T-helper 9 cell (primary cell): ENCODE measurements at places on chromosomes 1 and 21.
A peak's percentile ranks its signal among the peaks of the same experiment; 100 is the strongest.

- no peak for DNase-seq
Observed at GRCh38 chr1:206472454-206472853, 2.2 kb downstream of the IKBKE start.

- DNase-seq, result no peak
Observed at GRCh38 chr21:44854664-44855446, 18.6 kb downstream of the PTTG1IP start.

DNA sequence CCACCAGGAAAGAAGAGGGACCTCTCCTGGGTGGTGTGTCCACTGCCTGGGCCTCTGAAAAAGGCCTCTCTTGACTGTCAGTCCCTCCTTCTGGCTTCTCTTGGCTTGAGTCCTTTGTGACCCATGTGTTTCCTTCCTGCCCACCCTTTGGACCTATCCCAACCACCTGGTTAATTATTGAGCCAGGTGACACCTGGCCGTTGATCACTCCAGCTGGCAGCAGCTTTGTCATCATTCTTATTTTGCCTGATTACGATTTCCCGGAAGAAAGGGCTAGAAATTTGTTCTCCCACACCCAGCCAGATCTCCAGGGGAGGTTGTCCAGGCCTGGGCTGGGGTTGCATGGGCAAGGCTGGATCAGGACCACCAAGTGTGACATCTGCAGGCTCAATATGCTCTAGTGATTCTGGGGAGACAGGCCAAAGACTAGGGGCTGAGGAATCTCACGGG, 24.8 kb downstream of the CSF1 start:
- no peak for DNase-seq

DNA sequence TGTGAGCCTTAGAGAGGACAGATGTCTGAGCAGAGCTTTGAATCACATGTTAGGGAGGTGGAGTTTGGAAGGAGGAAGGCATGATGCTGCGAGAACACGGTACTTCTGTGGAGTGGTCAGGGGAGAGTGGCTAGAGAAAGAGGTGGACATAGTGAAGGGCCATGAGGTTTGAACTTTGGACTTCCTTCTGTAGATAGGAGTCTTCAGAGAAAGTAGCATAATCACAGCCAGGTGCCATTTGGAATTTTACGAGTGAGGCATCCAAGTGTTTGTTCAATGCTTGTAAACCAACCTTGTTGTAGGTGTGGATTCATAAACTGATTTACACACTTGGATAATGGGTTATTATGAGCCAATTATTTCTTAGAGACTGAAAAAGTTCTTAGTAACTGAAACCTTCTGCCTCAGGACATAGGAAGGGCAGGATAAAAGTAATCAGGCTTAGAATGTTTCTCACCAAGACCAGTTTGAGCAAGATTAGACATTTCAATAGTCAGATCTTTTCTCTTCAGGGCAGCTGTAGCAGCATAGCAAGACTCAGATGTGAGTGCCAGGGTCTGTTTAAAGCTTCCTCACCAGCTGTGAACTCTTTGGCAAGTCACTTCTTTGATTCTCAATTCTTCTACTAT, 83.5 kb upstream of the HMCN1 start:
- no peak for DNase-seq

GRCh38 chr1:223215026-223215425, 72.0 kb upstream of the TLR5 start:
- no peak for DNase-seq

DNA sequence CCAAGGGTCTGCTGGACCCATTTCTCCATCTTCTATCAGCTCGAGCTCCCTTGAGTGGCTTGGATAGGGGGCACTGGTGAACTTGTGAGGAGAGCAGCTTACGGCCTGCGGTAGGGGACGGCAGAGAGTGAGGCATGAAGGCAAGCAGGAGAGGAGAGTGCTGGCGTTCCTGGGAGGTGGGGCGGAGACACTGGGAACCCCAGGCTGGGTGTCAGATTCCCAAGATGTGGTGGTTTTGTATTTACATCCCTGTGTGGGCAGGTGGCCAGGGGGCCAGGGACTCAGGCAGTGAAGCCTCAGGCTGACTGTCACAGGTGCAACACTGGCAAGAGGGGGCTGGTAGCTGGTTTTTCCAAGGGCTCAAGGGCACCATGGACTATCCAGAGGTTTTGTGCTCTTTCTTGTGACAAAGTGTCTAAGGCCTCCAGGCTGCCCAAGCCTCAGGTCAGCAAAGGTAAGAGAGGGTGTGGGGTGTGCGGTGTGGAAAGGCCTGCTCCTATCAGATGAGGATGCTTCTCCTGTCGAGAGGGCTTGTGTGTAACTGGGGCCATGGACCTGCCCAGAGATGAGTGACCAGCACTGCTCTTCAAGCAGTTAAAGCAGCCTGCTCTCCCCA, 45.1 kb upstream of the ROR1 start:
- DNase-seq, result no peak

DNA sequence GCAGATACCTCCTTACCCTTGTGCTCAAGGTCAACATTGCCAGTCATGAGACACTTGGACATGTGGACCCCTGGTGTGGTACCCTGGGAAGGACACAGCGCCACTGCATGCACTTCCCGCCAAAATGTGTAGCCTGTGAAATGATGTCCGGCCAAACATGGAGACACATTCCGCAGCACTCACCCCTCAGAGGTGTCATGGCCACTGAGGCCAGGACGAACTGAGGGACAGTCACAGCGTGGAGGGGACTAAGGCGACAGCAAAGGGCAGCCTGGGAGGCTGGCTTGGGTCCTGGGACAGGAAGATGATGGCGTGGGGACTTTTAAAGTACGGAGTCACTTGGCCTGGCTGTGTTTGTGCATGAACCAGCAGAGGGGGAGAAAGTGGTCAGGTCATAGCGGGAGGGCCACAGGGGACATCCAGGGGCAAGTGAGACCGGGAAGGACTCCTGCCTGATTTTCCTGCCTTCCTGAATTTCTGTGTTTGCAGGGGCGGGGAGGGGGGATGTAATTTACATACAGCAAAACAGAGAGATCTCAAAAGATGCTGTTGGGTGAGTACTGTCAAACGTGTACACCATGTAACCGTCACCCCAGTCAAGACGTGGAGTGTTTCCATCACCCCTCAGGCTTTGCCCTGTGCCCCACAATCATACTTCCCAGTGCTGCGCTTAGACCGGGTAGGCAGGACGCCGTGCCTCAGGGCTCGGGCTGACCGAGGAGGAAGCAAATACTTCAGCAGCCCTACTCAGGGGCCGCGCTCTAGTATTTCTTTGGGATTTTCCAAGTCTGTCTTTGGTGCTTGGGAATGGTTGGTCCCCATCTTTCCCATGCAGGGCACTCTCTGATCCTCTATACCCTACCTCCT, 45.2 kb downstream of the WDR4 start:
- no peak for DNase-seq

DNA sequence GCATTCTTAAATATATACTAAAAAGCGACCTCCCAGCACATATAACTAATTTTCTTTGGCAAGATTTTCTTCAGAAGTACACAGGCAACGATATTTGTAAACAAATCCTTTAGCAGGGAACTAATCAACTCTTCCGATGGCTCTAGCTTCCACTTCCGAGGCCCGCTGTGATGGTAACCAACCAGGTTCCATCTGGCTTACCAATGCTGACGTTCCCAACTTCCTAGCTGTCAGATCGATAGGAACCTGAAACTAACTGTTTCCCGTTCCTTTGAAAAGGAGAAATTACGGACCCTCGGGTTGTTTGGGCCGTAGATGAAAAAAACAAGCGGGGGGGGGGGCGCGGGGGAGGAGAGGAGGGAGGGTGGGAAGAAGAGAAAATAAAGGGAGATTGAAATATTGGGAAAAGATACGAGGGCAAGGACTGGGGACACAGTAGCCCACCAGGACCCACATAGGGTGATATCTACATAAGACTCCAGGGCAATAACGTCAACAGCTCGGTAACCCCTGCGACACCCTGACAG, 513 bp downstream of the GTF2B start:
- DNase-seq, result peak; percentile 14

GRCh38 chr1:230219174-230220067, 152.4 kb downstream of the GALNT2 start:
- no peak for DNase-seq

- no peak for DNase-seq
Observed at GRCh38 chr1:188155261-188155660, 1326.5 kb downstream of the PLA2G4A start.

DNA sequence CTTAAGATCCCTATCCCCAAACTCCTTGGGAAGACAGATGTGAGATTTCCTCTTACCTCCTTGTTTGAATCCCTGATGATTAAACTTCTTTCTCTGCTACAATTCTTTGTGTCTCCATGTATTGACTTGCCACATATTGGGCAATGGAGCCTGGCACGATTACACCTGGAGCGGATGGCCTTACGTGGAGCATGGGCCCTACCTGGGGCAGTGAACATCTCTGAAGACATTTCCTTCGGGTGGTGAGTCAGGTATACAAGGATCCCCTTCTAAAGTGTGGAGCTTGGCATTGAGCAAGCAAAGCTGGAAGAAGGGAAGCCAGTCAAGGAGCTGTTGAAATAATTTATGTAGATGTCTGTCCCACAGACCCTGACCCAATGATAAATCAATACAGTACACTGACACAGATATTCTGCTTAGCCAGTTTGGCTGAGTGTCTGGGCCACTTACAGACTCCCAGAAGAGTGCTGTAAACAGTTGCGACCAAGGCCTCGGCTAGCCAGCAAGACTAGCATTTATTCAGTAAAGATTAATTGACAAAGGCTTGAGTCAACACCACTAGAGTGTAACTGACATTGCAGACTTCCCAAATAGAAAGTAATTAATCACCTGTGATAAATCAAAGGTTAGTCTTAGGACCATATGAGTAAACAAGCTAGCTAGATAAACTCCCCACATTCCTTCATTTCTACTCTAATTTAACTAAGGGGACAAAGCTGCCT, 83.1 kb upstream of the KCNK1 start:
- no peak for DNase-seq

DNA sequence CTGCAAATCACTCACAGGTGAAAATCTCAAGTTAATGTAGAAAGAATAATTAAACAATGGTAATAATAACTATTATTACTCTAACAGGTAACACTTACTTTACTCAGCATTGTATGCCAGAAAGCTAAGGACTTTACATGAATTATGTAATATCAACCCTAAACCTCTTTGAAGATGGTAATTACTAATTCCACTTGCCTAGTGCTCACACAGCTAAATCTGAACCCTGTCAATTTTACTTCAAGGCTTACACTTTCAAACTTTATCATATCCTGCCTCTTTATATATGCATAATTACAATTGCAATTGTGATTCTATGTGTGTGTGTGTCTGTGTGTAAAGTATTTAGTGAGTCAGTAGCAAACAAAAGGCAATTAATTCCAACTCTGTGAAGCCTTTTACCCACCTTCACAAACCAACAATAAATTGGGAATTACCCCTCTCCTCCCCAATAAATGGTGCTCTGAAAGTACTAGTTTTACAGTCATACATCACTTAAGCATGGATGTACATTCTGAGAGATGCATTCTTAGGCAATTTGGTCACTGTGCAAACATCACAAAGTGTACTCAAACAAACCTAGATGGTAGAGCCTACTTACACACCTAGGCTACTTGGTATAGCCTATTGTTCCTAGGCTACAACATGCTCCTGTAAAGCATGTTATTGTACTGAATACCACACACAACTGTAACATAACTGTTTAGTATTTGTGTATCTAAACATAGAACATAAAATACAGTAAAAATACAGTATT, 5.9 kb downstream of the ZNF644 start:
- no peak for DNase-seq

- no peak for DNase-seq
Observed at GRCh38 chr1:91928026-91928425, 21.2 kb upstream of the BRDT start.

DNA sequence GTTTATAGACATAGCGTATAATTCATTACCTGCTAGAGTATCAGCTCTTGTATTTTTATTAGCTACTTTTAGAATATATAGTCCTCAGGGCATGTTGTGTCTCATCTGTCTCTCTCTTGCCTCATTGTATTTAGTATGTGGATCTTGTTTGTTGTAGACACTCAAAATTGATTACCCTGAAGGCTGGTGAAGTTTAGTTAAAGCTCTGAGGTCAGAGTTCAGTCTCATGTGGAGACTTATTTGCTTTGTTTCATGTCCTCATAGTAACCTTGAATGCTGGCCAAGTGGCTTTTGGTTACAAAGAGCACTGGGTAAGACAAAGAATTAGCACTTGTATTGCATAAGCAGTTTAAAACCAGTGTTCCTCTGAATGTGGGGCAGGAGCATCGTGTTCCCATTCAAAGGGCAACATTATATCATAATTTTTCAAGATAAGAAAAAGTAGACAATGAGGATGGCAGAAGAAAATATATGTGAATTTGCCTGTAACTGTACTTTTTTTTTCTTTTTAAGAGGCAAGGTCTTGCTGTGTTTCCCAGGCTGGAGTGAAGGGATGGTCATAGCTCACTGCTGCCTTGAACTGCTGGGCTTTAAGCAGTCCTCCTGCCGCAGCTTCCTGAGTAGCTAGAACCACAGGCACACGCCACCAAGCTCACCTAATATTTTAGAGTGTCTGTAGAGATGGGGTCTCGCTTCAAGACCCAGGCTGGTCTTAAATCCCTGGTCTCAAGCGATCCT, 17.4 kb downstream of the CNST start:
- no peak for DNase-seq

DNA sequence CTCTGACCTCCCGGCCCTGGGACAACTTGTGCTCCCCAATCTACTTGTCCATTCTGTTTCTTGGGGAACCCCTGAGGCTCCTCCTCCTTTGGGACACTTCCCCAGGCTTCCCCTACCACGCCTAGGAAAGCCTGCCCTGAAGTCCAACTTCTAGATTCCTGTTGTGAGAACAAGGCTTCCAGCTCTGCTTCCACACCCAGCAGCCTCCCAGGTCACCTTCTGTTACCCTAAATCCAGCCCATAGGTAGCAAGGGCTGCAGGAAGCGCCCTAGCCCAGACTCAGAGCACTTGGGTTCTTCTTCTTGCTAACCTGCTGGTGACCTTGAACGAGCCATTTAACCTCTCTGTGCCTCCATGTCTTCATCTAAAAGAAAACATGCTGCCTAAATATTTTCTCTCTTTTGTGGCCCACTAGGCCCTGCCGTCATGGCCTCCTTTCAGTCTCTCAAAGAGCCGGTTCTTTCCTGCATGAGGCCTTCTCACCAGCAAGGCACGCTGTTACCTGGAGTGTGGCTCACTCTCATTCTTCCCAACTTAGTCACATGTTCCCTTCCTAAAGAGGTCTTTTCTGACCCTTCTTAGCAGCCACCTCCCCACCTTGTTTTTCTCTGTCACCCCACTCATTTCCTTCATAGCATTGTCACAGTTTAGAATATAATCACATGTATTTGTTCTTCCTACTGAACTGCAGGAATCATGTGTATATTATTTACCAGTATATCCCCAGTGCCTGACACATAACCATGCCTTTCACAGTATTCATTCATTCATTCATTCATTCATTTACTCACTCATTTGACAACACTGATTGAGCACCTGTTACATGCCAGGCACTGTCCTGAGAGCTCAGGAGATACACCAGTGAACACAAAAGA, 1.4 kb downstream of the CAPN2 start:
- DNase-seq, result no peak

DNA sequence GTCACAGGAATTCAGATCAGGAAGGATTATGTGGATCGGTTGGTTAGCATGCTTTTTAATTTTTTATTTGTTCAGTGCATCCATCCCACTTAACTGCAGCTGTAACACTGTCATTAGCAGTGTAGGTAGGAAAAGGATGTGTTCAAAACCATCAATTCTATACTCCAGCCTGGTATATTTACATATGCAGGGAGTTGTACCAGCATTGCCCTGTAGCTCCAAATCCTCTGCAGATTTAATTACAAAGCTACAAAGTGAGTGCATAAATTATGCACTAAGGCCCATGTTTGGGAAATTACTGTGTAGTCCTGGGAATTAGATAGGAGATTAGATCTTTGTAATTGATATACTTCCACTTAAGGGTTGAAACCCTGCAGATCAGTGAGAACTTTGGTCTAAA, 15.9 kb upstream of the OSBPL9 start:
- DNase-seq, result no peak

- no peak for DNase-seq
Observed at GRCh38 chr1:203556047-203556851, 62.3 kb downstream of the OPTC start.
